ENCODE measurements at places on chromosomes 3 and 15.

DNA sequence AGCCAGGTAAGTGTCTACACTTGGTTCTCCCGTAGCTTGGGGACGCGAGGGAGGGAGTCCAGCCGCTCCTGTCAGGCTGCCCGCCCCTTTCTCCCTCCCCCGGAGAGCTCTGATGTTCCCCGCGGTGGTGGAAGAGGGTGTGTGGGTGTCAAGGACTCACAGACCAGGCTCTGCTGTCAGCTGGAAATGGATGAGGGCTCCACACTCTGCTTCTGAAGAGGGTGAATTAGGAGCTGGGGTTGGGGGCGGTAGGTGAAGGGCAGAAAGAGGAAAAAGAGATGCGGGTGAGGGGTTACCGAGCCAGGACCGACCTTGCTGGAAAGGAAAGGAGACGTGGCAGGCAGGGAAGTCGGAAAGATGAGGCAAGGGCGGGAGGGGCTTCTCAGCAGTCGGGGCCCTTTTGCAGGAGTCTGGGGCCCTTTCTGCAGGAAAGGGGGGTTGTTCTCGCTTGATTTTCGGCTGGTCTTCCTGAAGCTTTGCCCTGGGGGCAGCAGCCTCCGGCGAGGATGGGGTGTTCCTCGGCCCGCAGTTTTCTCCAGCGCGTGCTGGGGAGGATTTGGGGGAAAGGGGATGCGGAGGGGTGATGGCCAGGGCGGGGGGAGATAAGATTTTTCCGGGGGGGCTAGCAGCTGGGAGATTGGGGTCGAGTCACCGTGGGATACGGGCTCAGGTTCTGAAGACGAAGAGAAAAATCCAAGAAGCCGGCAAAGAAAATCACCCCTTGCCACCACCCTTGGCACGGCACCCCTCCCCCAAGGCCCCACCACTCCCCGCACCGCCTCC is 602 bp upstream of the BAHD1 start:
- DNase-seq = no peak

GRCh38 chr3:108472001-108472591 is 38.3 kb downstream of the MYH15 start:
- DNase-seq = no peak

- DNase-seq = no peak
These were observed 24.5 kb upstream of the PSMD6 start for GRCh38 chr3:64047787-64048186.

DNA sequence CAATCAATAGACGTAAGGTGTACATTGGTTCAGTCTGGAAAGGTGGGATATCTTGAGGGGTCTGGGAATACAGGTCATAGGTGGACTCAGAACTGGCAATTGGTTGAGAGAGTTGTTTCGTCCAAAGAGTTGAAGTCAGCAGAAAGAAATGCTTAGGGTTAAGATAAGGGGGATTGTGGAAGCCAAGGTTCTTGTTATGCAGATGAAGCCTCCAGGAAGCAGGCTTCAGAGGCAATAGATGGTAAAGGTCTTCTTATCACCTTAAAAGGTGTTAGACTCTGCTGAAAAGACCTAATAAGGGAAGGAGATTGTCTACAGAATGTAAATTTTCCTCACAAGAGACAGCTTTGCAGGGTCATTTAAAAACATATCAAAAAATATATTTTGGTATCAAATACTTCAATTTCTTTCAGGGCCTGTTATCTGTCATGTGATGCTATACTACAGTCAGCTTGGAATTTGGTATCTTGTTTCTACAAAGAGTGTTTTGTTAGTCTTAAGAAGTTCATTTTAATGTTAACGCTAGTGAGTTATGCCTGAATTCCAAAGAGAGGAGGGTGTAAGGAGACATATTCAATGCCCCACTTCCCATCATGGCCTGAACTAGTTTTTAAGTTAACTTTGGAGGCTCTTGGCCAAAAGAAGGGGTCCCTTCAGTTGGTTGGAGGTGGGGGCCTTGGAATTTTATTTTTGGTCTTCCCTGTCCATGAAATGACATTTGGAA is 378.2 kb upstream of the ROBO2 start:
- no peak for DNase-seq

- DNase-seq = no peak
These were observed 303.9 kb upstream of the RASGRP1 start for GRCh38 chr15:38868326-38869114.

- DNase-seq = no peak
These were observed 137.4 kb downstream of the VPS8 start for GRCh38 chr3:184949251-184949965.

- no peak for DNase-seq
These were observed 323.6 kb upstream of the CTDSPL start for GRCh38 chr3:37537914-37538691.

DNA sequence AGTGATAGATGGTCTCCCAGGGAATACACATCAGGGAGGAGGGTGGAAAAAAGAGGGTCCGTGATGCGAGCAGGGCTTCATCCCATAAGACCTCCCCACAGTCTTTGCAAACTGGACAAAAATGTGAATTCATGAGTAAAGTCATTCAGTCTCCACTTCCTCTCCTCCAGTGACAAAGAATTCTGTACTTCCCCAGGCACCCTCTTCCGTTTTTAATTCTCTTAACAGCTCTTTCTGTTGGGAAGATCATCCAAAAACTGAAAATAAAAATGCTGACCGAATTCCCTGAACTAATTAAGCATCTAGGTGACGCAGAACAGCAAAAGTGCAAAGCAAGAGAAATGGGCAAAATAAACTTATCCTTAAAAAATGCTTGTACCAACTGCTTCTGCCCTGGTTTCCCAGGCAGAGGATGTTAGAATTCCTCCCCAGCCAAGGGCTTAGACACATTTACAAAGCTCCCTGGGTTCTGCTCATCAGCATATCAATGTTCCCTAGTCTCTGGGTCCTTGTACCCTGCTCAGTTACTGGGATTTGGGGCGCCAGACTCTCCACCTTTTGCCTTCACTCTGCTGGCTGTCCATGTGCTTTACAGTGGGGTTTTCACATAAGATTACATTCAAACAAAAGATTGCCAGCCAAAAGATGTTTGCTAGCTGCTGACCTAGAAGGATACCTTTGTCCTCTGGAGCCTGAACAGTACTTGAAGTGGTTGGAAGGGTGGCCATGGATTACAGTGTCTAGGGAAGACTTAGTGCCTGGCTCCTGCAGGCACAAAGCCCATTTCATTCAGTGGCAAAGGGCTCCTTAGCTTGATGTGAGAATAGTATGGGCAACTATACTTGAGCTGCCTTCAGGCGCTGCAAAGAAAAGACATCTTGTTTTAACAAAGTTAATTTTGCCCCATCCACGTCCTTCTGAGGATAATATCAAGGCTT is 69.4 kb downstream of the ARNT2 start:
- DNase-seq = no peak

DNA sequence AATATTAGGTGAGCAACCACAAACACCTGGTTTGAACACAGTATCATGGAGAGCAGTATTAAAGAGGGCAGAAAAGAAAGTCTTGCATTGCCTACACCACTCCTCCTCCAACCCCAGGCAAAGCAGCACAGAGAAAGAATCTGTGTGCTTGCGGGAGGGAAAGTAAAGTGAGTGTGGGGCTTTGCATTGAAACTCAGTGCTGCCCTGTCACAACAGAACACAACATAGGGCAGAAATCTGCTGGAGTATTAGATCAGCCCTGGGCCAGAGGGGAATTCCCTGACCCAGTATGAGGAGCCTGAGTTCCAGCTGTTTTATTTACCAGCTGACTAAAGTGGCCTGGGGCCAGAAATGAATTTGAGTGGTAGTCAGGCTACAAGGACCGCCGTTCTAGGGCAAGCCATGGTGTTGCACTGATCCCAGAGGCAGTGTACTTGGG is 75.5 kb downstream of the SPATA16 start:
- no peak for DNase-seq

DNA sequence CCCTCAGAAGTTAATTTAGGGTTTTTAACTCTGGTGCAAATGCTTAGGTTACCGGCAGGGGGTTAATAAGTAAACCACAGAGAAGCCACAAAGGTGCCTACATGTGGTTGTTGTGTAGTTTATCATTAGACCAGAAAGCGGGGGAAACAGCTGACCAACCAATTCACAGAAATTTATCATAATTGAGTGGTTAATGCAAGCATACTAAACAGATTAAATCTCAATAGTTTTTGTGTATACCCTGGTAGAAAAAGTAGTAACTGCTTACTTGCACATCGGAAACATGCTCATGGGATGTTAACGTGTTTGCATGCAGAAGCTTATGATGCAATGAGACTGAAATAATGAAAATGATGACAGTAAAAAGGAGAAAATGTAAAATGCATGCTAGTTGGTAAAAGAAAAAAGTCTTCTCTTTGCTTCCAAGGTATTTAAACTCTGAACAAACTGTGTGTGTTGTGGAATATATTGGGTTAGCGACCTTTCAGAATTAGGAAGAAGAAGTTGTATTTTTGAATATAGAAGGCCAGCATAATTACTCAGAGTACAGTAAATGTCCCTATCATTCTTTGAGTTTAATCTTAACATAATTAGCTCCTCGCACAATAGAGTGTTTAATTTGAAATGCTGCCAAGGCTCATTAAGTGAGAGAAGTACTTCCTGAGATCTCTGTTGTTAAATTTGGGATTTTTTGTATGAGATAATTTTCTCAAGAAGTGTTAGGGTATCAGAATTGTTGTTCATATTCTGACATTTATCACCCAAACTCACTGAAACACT is 316.2 kb downstream of the PTPRG start:
- no peak for DNase-seq

- peak; percentile 11 for DNase-seq
These were observed 47.5 kb downstream of the ALDH1L1 start for GRCh38 chr3:126132751-126133511.
